Stomach (tissue), 19 donors: ENCODE measurements at places on chromosomes 16 and 17. TPM values are rescaled to one million over a fixed set of nuclear protein-coding genes. Genes with fewer than 3 reads are reported as not detected.

MSLN gene
- total RNA-seq = 1.7 TPM

PIK3R5 gene
- 18.8 TPM for total RNA-seq

PRDM7 gene
- total RNA-seq = not detected

DPEP1 gene
- 0.58 TPM for total RNA-seq

PYDC1 gene
- not detected for total RNA-seq

ASPA gene
- 3.9 TPM for total RNA-seq

TBC1D3I gene
- not detected for total RNA-seq

EPOP gene
- 0.58 TPM for total RNA-seq

DNAH9 gene
- 0.55 TPM for total RNA-seq

RBFOX1 gene
- not detected for total RNA-seq

GALK1 gene
- total RNA-seq = 57.1 TPM

CDH1 gene
- 567 TPM for total RNA-seq

ARL5C gene
- not detected for total RNA-seq

CFAP97D1 gene
- total RNA-seq = not detected

SALL1 gene
- not detected for total RNA-seq

FKBP10 gene
- total RNA-seq = 20.1 TPM

MT1G gene
- total RNA-seq = 300 TPM

SEC14L5 gene
- total RNA-seq = 30.3 TPM

TMEM235 gene
- total RNA-seq = not detected

OR4D1 gene
- not detected for total RNA-seq

CES5A gene
- not detected for total RNA-seq

PRAC2 gene
- total RNA-seq = not detected
